Pancreas (tissue), 10 donors: ENCODE measurements at places on chromosomes 13 and 19. TPM values are rescaled to one million over a fixed set of nuclear protein-coding genes. Genes with fewer than 3 reads are reported as not detected.

DHDH gene
- 0.30 TPM for polyA plus RNA-seq

CD79A gene
- polyA plus RNA-seq: 0.23 TPM

SLAIN1 gene
- 6.6 TPM for polyA plus RNA-seq

KLF2 gene
- polyA plus RNA-seq: 3.7 TPM

ATP1A3 gene
- 0.30 TPM for polyA plus RNA-seq

MEDAG gene
- polyA plus RNA-seq: 5.9 TPM

GIPR gene
- 49.0 TPM for polyA plus RNA-seq

AP1M2 gene
- 55.3 TPM for polyA plus RNA-seq

OR7D2 gene
- polyA plus RNA-seq: 0.04 TPM
